ENCODE measurements at places on chromosomes 5 and 9.

DNA sequence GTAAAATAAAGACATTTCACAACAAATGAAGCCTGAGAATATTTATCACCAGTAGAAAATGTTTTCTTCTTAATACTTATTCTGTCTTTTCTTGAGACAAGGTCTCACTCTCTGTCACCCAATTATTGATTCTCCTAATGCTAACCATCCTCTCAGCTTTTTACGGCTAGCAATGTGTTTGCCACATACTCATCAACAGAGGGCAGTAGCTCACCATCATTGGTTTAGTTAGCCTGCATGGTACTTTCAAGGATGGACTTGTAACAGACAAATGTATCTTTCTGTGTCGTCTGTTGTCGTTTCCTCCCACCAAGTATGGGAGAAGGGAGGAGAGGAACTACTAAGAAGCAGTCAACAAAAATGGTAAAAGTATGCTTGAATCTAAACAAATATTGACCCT, 5.9 kb upstream of the ACO1 start:
- DNase-seq = peak; percentile 74

GRCh38 chr9:72486594-72486955, 34.8 kb upstream of the TMC1 start:
- DNase-seq = no peak

- DNase-seq = no peak
Measured at GRCh38 chr5:3596261-3596825, 711 bp downstream of the IRX1 start.

- DNase-seq = no peak
Measured at GRCh38 chr9:82560457-82560904, 502.5 kb downstream of the RASEF start.

DNA sequence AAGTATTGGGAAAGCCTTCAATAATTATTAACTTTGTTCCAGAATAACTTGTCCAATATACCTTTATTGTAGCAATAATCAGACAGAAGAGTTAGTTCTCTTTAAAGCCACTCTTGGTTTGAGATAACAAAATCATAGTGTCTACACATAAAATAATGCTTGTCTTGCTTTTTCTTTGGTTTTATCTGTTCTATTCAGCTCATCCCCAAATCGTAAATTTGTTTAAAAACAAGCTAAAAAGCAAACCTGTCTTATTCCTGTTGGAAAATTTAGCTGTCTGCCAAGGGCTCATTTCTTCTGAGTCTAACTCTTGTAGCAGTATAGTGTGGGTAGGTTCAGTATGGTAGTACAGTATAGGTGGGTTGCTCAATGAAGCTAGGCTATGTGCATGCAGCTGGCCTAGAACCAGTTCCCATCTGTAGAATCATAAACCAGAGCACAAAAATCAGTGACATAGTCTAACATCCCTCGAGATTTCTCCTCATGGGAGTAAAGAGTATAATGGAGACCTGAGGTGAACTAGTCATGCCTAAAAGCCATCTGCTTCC, 17.9 kb upstream of the APBA1 start:
- DNase-seq = no peak

DNA sequence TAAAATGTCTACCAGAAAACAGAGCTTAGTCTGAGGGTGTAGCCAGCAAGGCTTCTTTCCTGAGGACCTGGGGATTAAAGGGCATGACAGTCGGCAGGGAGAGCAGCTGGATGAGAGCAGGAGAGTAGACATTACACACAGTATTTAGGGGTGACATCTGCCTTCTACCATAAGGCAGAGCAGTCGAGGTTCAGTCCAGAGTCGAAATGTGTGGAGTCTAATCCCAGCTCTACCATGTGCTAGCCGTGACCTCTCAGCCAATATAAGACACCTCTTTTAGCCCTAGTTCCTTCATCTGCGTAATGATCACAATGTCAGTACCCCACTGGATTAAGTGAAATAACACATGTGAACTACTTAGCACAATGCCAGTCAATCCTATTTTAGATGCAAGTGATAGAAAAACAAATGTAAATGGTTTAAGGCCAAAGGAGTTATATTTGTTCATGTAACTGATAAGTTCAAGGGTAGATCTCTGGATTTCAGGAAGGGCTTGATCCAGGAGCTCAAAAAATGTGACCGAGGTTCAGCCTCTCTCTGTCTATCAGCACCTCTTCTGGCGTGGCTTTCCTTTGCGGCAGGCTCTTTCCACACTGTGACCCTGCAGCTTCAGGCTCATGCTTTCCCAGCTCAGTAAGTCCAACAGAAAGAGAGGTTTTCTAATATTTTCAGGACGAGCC, 16.2 kb upstream of the CPLX2 start:
- no peak for DNase-seq

GRCh38 chr5:150623878-150624216, 16.6 kb upstream of the SYNPO start:
- no peak for DNase-seq
